Activated CD8-positive, alpha-beta memory T cell treated with anti-CD3 and anti-CD28 coated beads, Interleukin-2, amount 10 ng/mL, durations not matched to agents 7 days and 5 days (primary cell): ENCODE measurements at places on chromosomes 6 and 20. TPM values are rescaled to one million over a fixed set of nuclear protein-coding genes. Genes with fewer than 3 reads are reported as not detected.

DNA sequence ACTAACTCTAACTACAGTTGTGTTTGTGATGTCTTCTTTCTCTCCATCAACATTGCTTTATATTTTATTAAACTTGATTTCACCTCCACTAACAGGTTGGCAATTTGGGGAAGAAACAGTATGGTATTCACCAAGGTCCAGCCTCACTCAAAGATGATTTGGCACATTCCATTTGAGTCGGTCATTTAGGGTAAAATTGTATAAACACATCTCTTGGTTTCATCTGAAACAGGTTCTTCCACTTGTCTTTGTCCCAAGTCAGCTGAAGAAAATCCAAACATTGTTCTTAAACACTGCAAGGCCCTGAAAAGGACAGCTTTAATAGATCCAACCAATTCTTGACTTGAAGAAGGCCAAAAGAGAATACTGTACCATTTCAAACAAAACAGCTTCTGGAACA is 104.9 kb upstream of the NT5E start:
- DNase-seq = no peak
- no peaks in the 10 kb centered on the region for H3K4me1 ChIP-seq
- H3K27me3 ChIP-seq = peaks cover 26% of the 10 kb centered on the region
- no peaks in the 10 kb centered on the region for H3K36me3 ChIP-seq

DHX16 gene
- 39.5 TPM for total RNA-seq

DNA sequence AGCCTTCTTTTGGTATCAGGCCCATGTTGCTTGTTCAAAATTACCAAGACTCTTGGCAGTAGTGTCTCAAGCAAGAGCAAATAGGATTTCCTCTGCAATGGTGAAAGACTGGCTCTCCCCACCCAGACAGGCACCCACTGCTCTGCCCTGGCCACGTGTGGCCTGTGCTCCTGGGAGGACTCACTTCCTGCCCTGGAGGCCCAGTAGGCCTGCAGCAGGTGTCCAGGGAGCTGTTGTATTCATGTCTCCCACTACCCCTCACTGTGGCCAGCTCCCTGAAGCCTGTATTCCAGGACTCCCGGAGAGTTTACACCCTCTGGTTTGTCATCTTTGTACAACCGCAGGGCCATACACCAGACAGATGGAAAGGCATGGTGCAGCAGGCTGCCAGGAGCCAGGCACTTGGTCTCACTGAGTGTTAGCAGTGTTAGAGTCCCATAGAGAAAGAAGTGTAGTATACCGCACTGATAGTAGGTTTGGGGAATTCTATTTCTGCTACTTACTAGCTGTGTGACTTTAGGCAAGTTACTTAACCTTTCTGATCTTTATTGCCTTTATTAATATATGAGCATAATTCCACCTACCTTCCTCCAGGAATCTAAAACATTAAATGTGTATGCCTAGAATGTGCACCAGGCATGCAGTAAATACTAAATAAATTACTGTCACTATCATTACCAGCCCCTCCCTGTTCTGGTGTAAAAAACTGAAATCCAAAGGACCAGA is 159.7 kb downstream of the TMEM242 start:
- H3K27me3 ChIP-seq = no peaks in the 10 kb centered on the region
- peaks cover 7% of the 10 kb centered on the region for H3K36me3 ChIP-seq
- no peak for DNase-seq

DNA sequence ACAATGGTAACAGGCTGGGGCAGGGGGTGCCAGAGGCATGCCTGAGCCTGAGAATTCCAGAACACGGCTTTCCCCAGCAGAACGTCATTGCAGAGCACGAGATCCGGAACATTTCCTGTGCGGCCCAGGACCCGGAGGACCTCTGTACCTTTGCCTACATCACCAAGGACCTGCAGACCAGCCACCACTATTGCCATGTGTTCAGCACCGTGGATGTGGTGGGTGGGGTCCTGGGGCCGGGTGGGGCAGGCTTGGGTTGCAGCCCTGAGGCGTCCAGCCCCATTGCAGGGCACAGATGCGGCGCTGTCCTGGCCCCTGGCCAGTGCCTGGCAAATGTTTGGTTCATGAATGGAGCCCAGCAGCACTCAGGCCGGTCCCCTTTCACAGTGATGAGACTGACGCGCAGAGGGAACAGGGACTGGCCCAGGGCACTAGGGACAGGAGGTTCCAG is 57.1 kb downstream of the TCP11 start:
- DNase-seq = no peak
- H3K27me3 ChIP-seq = no peaks in the 10 kb centered on the region
- H3K36me3 ChIP-seq = no peaks in the 10 kb centered on the region
- H3K4me1 ChIP-seq = peaks cover 2% of the 10 kb centered on the region

GRCh38 chr6:75220357-75220756 is 14.5 kb upstream of the COL12A1 start:
- H3K27me3 ChIP-seq = peaks cover 44% of the 10 kb centered on the region
- DNase-seq = no peak
- H3K27ac ChIP-seq = no peak overlapping the region
- H3K4me1 ChIP-seq = no peaks in the 10 kb centered on the region

GRCh38 chr6:5142915-5143314 is 57.8 kb downstream of the PPP1R3G start:
- H3K4me3 ChIP-seq = no peak overlapping the region
- H3K27me3 ChIP-seq = no peaks in the 10 kb centered on the region
- DNase-seq = no peak
- H3K27ac ChIP-seq = no peak overlapping the region

ADGRF5 gene
- total RNA-seq = not detected

DNA sequence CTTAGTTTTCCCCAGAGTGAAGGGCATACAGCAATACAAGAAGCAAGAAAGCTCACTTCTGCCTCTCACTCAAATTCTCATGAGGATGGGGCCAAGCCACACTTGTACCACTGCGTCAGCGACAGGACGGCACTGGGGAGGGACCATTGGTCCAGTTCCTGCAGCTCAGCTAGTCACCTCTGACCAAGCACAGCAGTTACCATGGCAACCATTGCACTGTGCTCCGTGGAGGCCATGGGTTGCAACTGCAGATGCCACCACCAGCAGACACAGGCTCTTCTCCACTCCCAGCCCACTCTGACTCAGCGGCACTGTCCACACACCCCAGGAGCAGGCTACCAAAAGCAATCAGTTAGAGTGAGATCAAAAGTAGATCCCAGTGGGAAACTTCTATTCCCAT is 441.1 kb upstream of the ARID1B start:
- H3K27me3 ChIP-seq = no peaks in the 10 kb centered on the region
- no peak for DNase-seq
- H3K27ac ChIP-seq = no peak overlapping the region
- no peaks in the 10 kb centered on the region for H3K4me1 ChIP-seq

GRCh38 chr6:136337121-136337520 is 47.5 kb upstream of the BCLAF1 start:
- H3K36me3 ChIP-seq = no peaks in the 10 kb centered on the region
- DNase-seq = no peak
- no peak overlapping the region for H3K4me3 ChIP-seq
- peaks cover 4% of the 10 kb centered on the region for H3K27me3 ChIP-seq

- peaks cover 13% of the 10 kb centered on the region for H3K36me3 ChIP-seq
- peaks cover 11% of the 10 kb centered on the region for H3K4me1 ChIP-seq
- no peak overlapping the region for H3K27ac ChIP-seq
- no peak overlapping the region for H3K4me3 ChIP-seq
- H3K27me3 ChIP-seq = peaks cover 4% of the 10 kb centered on the region
Observed at GRCh38 chr20:52054123-52054522, 137.5 kb downstream of the ZFP64 start.

GRCh38 chr20:64238115-64238825 is 17.3 kb upstream of the PCMTD2 start:
- no peak overlapping the region for H3K27ac ChIP-seq
- H3K27me3 ChIP-seq = peaks cover 8% of the 10 kb centered on the region
- DNase-seq = no peak
- no peak overlapping the region for H3K4me3 ChIP-seq
- no peaks in the 10 kb centered on the region for H3K4me1 ChIP-seq

DNA sequence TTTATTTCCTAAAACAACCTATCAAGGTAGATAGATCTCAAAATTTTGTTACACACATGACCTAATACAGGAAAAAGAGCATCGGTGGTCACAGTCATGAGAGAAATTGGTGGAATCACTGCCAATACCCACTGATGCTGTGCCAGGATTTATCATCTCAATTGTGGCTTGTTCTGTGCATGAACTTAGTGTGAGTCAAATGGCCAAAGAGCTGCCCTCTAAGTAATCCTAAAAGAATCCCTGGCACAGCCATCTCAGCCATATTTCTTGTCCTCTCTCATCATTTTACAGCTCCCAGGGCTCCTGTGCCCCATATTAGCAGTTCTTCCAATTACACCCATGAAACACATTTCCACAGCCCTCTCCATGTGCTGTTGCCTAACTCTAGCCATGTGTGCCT is 6.1 kb downstream of the GSTA5 start:
- no peaks in the 10 kb centered on the region for H3K4me1 ChIP-seq
- peaks cover 31% of the 10 kb centered on the region for H3K27me3 ChIP-seq
- no peak overlapping the region for H3K4me3 ChIP-seq
- DNase-seq = no peak

DNA sequence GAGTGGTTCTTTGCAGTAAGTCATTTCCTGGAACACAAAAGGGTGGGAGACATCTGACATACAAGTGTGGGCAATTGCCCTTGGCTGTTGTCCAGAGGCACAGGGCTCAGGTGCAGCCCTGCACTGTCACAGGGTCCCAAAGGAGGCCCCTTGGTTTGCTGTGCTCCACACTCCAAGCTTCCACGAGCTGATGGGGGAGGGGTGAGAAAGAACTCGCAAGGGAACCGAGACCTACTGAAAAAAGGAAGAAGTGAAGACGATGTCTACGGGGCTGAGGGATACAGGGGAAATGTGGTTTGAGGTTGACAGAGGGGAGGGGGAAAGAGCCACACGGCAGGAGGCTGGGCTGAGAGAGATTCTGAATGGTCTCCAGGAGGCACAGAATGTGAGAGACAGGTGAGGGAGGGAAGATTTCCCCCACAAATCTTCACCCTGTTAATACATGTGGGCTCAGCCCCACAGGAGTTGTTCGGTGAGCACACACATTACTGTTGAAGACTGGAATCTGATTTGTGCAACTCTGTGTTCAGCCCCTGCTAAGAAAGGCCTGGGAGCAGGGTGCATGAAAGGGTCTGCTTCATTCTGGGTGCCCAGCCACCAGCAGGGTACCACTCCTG is 123.4 kb downstream of the LY86 start:
- H3K36me3 ChIP-seq = no peaks in the 10 kb centered on the region
- DNase-seq = no peak
- H3K27me3 ChIP-seq = peaks cover 50% of the 10 kb centered on the region

- peaks cover 2% of the 10 kb centered on the region for H3K36me3 ChIP-seq
- H3K4me3 ChIP-seq = peak overlapping the region; percentile 84
- peak; percentile 73 for DNase-seq
- H3K27ac ChIP-seq = peak overlapping the region; percentile 86
Observed at GRCh38 chr6:33427585-33428223, 7.8 kb downstream of the SYNGAP1 start.

DNA sequence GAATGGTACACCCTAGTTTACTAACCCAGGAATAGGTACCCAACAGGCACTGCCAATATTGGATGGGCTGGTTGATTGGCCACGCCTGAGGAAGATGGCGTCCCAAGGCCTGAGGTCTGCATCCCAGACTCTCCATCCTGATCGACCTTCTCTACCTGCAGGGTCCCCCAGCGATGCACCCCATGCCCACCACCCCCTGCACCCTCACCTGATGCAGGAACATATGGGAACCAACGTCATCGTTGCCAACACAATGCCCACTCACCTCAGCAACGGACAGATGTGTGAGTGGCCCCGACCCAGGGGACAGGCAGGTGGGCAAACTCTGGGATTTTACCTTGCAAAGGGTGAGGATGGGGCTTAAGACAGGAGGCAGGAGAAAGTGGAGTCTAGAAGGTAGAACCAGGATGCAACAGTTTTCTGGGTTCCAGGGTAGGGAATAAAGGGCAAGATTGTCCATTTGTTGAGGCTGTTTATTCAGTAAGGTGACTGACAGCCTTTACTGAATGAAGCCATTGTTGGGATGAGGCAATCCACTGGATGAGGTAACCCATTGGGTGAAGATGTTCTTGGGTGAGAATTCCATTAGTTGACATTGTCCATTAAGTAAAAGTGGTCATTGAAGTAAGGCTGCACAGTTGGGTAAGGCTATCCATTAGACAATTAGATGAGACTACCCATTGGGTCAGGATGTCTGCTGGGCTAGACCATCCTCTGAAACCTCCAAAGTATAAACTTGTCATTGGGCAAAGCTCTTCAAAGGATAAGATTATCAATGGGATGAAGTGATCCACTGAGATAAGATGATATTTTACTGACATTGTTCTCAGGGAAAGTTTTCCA is 47.3 kb upstream of the TTPAL start:
- DNase-seq = no peak
- no peaks in the 10 kb centered on the region for H3K36me3 ChIP-seq
- H3K4me3 ChIP-seq = no peak overlapping the region
- no peak overlapping the region for H3K27ac ChIP-seq
- H3K27me3 ChIP-seq = peaks cover 8% of the 10 kb centered on the region
